ENCODE measurements at places on chromosomes 5 and 9. TPM values are rescaled to one million over a fixed set of nuclear protein-coding genes. Genes with fewer than 3 reads are reported as not detected.

SPINK5 gene
- total RNA-seq, result not detected

SIT1 gene
- 62.0 TPM for total RNA-seq

PCDHB2 gene
- total RNA-seq, result not detected

ZNF462 gene
- 0.27 TPM for total RNA-seq

PCDHGA9 gene
- not detected for total RNA-seq

SLC6A3 gene
- 0.08 TPM for total RNA-seq

SLC45A2 gene
- total RNA-seq, result not detected

PCDHB7 gene
- total RNA-seq, result not detected

SERF1A gene
- 9.9 TPM for total RNA-seq

TMEM161B gene
- 23.0 TPM for total RNA-seq

ENTREP1 gene
- not detected for total RNA-seq

FUBP3 gene
- 54.1 TPM for total RNA-seq

ANKS6 gene
- 21.2 TPM for total RNA-seq

PLEKHG4B gene
- 0.04 TPM for total RNA-seq

ECM2 gene
- not detected for total RNA-seq

SLC46A2 gene
- total RNA-seq, result not detected

Data from activated CD8-positive, alpha-beta memory T cell treated with anti-CD3 and anti-CD28 coated beads for 36 hours (primary cell).